Stimulated activated CD8-positive, alpha-beta memory T cell treated with anti-CD3 and anti-CD28 coated beads, Interleukin-15, amount 100 ng/mL, for 1 hour (primary cell): ENCODE measurements at places on chromosomes 13 and 19.
A peak's percentile ranks its signal among the peaks of the same experiment; 100 is the strongest.

DNA sequence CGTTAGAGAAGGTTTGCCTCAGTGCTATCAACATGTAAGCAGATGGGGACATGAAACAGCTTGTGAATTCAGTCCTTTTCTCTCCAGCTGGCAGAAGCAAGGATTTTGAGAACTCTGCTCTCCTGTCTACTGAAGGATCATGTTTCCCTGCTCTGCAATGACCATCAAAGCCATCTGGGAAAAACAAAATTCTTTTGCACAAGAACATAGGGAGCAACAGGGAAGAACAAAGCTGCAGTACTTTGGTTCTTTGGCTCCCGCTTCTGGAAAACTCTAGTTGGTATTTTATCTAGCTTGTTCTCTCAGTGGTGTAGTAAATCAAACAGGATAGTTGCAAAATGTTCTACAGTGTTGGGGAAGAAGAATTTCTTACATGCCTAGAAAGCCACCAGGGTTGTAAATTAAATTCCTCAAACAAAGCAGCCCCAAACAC is 270.4 kb downstream of the ENOX1 start:
- no peak for DNase-seq

- DNase-seq = no peak
Observed at GRCh38 chr13:98324105-98324504, 147.0 kb upstream of the RNF113B start.

DNA sequence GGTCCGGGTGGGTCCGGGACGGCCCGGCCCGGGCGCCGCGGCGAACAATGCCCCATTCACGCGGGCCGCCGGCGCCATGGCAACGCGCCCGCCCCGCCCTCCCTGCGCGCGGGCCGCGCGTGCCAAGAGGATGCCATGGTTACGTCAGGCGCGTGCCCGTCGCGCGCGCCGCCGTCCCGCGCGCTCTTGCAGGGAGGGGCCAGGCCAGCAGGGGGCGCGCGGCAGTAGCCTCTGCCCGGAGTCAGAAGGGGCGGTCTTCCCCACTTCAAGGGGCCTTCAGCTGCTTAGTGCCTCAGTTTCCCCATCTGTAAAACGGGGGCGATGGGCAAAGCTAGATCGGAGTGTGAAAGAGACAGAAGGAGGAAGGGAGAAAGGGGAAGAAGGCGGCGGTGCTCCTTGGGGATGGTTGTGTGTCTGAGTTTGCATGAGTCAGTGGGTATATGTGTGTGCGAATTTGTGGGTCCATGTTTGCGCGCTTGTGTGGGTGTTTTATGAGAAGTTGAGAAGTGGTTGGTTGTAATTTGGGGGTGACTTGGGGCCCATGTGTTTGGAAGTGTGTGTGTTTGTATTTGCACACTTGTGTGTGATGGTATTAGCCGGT is 11.6 kb upstream of the NFIX start:
- peak; percentile 59 for DNase-seq

GRCh38 chr13:73984949-73985691 is 149.1 kb downstream of the KLF12 start:
- peak; percentile 34 for DNase-seq

DNA sequence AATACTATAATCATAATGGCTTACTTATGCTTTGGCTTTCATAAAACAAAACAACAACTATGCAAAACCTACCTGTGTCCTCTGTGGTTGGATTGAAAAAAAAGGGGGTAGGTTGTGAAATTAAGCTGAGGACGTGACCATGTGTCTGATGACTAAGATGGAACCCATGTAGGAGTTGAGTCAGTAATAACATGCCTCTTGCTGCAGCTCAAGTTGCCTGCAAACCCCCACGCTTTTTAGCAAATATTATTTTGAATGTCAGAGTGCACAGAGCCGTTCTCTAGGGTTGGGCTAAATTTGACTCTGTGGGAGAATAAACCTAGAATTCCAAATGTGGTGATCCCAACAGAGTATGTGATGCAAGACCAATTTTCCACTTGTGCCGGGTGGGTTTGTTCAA is 209.3 kb downstream of the KCNRG start:
- no peak for DNase-seq

- no peak for DNase-seq
Observed at GRCh38 chr13:99004978-99005377, 27.1 kb upstream of the DOCK9 start.

- no peak for DNase-seq
Observed at GRCh38 chr19:5154129-5154798, 185.4 kb downstream of the KDM4B start.

DNA sequence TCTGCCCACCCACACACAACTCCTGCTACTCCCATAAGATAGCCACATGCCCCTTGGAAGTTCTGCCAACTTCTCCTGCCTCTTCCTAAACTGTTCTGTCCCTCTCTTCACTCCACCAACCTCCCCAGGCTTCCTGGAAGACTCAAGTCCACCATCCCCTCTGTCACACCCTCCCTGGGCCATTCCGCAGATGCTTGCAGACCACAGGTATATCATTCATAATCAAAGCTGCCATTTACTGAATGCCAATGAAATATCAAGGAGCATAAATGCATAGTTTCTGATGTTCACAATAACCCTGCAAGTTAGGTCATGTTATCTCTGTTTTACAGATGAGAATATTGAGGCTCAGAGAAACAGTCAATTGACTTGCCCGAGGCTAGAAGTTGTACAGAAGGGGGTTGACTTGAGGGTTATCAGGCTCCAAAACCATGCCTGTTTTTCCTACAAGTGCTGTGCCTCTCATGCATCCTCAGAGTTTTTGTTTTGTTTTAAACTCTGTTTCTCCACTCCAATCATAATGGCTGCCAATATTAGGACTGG is 135.6 kb downstream of the SLC7A1 start:
- DNase-seq = no peak

DNA sequence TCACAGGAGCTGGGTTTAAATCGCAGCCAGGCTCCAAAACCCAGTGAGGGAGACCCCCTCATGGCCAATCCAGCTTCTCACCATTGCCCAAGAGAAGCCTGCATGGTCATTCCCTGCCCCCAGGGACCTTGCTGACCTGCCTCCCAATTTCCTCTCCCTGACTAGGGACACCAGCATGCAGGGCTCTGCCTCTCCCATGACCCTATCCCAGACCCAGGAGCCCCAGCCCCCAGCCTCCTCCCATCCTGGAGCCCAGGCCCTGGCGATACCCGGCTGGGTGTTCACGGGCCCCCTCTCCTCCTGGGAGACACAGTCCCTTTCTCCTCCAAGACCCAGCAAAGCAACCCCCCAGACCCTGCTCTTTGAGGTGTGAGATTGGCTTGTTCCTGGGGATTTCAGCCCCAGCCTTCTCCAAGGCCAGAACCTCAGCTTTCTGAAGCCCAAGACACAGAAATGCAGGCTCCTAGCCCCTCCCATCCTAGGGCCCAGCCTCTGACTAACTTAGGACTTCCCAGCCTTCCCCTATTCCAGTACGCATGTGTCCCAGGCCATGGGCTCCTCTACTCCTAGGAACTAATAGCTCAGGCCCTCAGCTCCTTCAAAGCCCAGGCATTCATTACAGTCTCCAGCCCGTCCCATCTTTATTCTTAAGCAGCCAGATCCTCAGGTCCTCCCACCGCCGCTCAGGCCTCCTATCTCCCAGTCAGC is 1.1 kb downstream of the GYS1 start:
- no peak for DNase-seq

GRCh38 chr19:15396436-15396835 is 16.8 kb upstream of the AKAP8 start:
- DNase-seq = no peak

GRCh38 chr13:111474136-111475002 is 153.9 kb downstream of the TEX29 start:
- no peak for DNase-seq

DNA sequence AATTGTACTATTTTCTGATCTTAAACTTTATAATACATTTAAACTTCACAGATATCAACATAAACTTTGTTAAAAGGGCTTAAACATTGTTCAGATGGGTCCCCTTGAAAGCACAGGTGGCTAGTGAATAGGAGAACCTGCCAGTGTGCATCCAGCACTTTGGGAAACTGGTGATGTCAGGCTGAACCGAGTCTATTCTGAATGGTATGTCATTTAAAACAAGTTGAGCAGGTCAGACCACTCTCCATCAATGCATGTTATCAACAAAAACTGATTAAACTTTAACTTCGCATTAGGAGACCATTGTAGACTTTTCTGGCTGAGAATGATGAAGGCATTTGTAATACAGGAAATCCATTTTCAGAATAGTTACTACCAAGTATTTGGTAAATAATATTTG is 50.1 kb upstream of the FREM2 start:
- DNase-seq = no peak

GRCh38 chr19:58091251-58091995 is 6.6 kb downstream of the ZSCAN18 start:
- DNase-seq = no peak

DNA sequence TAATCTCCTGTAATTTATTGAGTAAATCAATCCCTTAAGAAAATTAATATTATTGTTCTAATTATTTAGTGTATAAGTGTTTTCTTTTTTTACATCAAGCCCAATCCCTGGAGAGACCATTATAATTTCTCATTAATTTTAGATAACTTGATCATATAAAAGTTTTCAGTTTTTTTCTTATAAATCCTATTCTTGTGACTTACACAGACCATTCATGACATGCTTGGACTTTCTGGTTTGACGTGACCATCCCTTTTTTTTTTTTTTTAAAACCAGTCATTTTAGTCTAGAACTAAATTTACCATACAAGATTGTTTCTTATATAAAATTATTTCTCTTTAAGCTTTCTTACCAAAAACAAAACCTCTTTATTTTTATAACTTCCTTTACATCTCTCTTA is 5.4 kb upstream of the MTRF1 start:
- DNase-seq = no peak

GRCh38 chr13:98796798-98797197 is 44.3 kb upstream of the SLC15A1 start:
- DNase-seq = no peak

DNA sequence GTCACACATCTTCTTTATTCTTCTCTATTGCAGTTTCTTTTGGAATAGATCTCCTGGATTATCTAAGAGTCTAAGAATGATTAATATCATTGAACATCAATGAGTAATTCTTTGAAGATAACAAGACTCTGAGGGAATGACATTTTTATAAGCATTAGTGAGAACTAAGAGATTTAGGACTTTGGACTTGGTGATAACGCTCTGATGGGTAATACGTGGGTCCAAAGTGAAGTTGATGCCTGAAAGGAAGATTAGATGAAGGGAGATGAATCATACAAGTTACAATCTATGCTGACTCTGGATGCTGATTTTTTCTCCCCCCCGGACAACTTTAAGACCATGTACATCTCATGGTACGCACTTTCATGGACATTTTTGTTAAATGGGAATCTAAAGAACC is 364.5 kb downstream of the GPC5 start:
- DNase-seq = no peak

GRCh38 chr19:8584965-8585893 is 8.0 kb upstream of the MYO1F start:
- DNase-seq = no peak

- no peak for DNase-seq
Observed at GRCh38 chr13:95349267-95349666, 48.0 kb upstream of the ABCC4 start.

DNA sequence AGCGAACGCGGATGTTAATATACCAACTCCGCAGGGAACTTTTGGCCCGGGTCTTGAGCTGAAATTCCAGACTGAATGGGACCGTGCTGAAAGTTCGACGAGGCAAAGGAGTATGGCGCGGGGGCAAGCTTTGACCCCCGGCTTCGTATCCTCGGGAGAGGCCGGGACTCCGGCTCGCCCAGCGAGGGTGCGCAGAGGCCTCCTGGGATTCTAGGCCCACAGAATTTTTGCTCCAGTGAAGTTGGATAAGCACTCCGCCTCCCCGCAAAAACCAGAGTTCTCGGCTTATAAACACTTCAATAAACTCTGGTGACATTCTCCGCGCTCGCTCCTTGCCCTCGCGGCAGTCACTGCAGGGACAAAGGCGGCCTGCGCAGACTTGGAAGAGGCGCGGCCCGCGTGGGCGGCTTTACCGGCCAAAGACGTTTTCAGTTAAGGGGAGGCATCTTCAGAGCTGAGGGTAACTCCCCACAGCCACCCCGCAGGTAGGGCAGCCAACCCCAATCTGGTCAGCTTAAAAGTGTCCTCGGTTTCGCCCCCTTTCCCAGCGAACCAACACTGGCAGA is 112.6 kb downstream of the KCNRG start:
- no peak for DNase-seq

GRCh38 chr13:27120811-27121210 is 50.8 kb downstream of the USP12 start:
- DNase-seq = no peak

GRCh38 chr13:45542878-45543277 is 72.7 kb downstream of the ERICH6B start:
- no peak for DNase-seq

GRCh38 chr13:71603255-71603654 is 263.7 kb downstream of the DACH1 start:
- DNase-seq = no peak

GRCh38 chr13:27619728-27620376 is 477 bp downstream of the LNX2 start:
- peak; percentile 1 for DNase-seq

DNA sequence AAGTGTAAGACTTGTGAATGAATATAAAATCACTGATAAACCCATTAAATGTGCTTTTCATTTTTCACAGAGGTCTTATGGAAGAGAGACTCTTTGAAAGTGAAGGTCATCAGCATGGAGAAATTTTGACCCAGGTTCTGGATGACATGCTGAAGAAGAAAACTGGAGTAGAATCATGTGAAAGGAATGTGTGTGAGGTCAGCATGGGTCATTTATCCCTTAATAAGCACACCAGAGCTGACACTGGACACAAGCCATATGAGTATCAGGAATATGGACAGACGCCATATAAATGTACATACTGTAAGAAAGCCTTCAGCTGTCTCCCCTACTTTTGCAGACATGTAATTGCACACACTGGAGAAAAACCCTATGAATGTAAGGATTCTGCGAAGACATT is 29.0 kb downstream of the ZNF20 start:
- no peak for DNase-seq

DNA sequence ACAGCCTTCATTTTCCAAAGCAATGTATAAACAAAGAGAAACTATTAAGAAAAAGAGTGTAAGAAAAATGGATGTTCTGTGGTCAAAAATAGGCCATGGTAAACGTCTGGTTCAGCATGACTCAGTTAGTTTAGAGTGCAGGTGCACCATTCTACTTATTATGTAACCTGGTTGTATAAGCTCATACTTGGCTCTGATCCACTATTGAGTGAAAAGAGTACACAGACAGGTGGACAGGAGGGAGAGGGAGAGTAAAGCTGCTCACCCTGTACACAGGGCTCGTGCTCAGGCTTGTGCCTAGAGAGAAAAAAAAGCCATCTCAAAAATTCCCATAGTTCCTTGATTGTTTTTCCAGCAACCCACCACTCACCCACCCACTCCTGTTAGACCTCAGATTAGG is 85.8 kb upstream of the ZNF91 start:
- DNase-seq = no peak

DNA sequence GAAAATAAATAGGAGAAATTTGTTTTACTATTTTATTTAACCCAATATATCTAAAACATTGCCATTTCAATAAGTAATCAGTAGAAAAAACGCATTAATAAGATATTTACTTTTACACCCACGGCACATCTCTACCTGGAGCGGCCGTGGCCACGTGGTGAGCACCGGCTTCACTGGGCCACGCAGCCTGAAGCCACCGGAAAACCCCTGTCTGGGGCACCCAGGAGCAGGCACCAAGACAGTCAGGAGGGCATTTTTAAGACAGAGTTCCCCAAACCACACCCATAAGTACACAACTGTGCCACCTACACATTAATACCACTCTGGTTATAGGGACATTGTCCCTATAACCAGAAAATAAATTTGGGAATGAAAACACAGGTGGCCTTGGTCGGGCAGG is 80.9 kb downstream of the SPACA7 start:
- no peak for DNase-seq

- no peak for DNase-seq
Observed at GRCh38 chr19:17757125-17757524, 5.8 kb downstream of the FCHO1 start.

- peak; percentile 68 for DNase-seq
Observed at GRCh38 chr19:16771618-16772017, 52.0 kb downstream of the NWD1 start.
